NT2/D1 (cell line): ENCODE measurements at places on chromosomes 6 and 20.

- no peak for DNase-seq
These were observed 139.5 kb downstream of the BCAS1 start for GRCh38 chr20:53930651-53931504.

DNA sequence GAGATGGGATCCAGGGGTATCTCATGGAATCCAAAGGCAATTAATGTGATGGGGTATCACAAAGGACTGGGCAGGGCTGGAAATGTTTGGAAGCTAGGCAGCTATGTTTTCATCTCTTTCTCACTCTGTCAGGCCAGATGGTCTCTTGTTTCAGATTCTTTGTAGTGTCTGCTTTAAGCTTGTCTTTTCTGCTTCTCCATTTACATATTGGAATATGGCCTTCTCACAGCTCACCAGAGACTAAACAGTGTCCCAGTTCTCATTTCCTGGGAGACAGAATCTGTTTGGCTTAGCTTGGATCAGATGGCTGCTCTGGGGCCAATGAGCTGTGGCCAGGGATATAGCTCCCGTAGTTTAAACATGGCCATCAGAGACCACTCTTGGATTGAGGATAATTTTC, 78.9 kb downstream of the SLC35F1 start:
- no peak for DNase-seq

- DNase-seq = no peak
These were observed 229.8 kb downstream of the HIVEP2 start for GRCh38 chr6:142714951-142715785.

DNA sequence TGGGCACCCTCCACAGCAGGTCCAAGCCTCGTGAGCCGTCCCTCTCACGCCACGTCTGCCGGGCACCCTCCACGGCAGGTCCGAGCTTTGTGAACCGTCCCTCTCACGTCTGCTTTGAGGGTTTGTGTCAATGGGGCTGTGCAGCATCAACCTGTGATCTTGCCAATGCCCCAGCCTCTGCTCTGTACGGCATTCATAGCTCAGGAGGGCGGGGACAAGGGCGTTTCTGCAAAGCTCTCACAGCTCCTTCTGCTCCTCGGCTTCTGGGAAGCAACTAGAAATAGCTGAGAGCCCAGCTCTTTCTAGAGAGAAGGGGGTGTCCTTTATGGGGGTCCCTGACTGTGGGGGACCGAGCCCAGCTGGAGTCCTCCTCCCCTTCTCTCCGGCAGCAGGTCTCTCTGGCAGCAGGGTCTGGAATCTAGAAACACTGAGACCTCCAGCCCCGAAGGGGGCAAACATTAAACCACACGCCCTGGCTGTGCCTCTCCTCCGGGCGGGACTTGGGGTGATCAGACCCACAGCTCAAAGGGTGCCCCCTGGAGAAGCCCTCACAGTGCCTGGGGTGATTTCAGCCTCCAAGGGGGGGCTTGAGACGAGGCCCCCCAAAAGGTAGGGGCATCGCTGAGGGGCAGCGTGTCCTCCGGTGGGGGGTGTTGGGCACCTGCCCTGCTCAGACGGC, 41.2 kb upstream of the CHRNA4 start:
- DNase-seq = no peak

- DNase-seq = peak; percentile 77
These were observed 93.8 kb downstream of the GMPR start for GRCh38 chr6:16332175-16332542.

DNA sequence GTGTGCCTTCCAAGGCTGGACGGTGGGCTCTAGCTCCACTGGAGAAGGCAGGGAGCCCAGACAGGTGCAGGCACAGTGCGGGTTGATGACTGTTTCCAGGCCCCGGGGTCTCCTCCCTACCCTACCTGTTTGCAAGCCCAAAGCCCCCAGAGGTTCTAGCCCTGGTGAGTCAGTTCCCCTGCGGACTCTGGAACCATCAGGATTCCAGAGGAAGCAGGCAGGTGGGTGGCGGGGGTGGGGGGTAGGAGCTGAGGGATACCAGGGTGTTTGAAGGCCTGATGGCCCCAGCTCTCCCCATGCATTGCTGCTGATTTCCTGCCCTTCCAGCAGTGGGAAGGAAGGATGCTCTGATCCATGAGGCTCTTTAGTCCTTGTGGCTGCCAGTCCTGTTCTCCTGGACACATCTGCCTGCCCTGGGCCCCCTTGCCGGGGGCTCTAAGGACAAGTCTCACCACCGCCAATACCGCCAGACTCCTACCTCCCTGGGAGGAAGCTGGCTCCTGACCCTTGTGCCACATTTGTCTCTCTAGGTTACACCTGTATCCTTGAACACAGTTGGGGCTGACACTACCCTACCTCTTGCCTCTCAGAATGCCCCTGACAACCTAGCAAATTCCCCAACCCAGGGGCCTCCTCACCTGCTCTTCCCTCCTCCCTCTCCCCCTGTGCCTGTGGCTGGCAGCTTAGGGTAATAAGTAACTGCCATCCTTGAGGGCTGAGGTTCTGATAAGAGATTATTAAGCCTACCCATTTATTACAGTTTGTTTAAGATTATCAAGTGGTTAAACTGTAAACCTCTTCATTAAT, 21.7 kb downstream of the KCNK5 start:
- no peak for DNase-seq

GRCh38 chr20:16485401-16485800, 87.8 kb downstream of the KIF16B start:
- DNase-seq = no peak

DNA sequence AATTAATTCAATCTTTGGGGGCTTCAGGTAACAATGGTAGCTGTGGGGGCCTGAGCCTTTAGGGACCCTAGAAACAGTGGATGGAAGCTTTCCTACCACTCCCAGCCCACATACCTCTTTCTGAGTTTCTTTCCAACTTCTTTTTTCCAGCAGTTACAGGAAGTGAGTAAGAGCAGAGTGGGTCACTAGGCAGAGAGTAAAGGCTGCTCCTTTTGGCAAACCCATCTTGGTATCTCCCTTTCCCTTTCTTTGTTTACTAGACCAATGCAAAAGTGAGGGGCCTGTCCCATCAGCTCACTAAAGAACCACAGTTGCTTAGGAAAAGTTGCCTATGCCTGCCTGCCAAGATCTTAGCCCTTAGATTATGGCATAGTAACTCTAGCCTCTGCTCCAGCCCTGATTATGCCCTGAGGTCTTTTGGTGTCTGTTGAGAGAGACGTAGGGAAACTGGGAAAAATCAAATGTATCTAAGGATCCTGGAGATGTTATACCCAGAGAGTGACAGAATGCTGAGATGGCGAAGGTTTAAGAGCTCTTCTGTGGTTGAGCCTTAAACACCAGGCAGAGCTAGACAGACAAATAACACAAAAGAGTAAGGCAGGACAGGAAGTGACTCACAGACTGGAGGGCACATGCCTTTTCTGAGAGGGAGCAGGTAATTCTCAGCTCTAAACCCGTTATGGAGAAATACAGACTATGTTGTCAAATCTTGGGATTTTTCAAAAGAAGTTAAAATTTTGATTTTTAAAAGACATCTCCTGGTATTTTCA, 31.3 kb downstream of the TRMT6 start:
- no peak for DNase-seq

DNA sequence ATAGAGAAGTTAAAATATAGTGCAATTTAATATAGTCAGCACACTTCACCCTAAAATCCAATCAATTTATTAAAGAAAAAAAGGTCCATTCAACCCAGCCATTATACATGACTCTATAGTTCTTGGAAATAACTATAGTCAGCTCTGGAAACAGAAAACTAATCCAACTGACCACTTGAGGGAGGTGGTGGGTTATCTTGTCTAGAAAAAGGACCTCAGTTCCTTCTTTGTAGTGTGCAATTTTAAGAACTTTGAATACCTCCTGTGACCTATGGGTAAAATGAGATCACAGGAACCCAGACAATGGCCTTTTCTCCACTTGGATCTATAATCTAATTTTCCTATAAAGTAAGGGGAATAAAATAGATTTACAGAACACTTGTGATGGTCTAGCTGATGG, 163.6 kb upstream of the CENPW start:
- DNase-seq = no peak

DNA sequence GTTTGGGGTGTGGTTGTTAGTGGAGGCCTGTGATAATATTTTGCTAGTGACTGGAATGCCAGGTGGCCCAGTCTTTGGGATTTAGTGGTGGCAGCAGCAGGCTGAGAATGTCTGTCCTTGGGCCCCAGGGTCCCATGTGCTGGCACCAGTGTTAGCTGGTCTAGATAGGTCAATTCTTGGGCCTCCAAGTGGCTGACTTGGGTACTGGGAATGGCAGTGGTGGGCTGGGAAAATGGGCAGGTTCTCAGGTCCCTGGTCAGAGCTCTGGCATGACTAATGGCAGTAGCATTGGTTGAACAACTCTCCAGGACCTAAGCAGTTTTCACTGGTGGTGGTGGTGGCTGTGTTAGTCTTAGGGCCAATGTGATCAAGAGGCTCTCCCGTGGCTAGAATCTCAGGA, 50.3 kb downstream of the OLIG3 start:
- no peak for DNase-seq

- DNase-seq = no peak
These were observed 14.0 kb downstream of the MAP3K7 start for GRCh38 chr6:90572856-90573255.

DNA sequence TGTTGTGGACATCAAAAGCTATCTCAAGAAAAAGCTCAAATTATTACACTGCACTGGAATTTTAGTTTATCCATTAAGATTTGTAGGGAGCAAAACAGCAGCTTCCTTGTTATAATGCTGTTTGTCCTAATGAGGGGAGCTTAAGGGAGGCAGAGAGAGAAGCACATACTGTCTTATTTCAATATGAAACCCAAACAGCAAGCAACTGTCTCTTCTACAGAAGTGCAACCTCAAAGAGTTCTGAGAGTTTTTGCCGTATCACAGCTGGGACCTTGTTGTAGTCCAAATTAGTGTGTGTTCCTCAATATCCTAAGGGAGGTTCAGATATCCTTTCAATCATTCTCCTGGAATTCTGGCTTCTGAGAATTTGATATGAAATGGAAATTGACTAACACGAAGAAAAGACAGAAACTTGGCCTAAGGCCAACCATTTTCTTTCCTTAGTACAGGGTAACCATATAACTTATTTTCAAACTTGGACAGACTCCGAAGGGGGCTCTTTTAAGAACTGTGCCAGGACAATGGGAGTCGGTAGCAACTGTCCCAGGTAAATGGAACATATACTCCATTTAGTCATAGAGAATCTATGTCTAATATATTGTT, 149.3 kb upstream of the CCN2 start:
- no peak for DNase-seq

GRCh38 chr20:53597030-53597482, 3.4 kb upstream of the ZNF217 start:
- DNase-seq = no peak

DNA sequence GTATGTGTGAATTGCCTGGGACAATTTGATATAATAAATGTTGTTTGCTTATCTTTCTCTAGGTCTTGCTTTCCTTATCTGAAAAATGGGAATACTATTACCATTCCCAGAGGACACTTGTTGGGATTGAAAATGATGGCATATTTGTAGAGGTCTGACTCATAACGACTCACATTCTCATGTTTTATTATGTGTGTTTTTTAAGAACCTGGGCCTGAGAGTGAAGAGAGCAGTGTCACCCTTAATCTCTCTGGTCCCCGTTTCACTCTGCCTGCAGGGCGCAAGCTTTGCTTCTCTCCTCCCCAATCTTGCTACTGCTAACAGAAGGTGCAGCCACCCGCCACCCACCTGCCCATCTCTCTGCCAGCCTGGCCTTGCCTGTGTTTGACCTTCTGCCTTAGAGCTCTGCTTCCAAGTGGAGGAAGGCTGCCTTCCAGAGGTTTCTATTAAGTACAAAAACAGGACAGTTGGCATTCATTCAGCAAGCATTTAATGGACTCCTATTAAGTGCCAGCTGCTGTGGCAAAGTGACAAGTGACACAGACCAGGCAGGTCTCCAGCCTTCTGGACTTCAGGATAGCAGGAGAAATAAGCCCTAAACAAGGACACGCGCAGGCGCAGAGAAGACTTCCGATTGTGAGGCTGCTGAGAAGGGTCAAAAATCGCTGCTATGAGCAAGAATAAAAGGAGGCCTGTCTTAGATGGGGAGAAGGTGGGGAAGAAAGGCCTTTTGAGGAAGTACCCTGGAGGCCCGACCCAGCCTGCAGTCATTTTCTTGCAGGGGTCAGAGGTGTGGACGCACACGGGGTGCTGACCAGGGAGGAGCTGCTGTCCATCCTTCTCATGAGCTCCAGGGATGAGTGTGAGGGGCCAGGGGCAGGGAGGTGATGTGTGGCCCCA, 112.5 kb downstream of the JPH2 start:
- DNase-seq = no peak

DNA sequence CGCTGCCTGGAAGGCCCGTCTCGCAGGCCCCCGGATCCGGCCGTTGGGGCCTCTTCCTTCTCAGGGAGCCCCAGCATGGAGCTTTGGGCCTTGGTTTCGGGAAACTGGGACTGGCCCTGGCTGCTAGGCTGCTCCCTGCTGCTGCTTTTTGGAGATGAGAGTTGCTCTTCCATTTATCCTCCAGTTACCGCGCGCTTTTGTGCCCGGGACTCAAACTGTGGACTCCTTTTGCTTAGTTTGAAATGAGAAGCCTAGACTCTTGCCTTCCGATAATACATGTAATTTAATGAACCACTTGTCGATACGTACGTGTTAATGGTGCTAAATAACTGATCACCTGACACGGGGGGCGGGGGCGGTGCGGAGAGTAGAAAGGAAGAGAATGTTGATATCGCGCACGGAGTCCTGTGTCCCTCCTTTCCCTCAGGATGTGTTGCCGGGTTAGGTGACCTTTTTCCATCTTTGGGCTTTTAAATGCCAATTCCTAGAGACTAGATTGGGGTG, 968 bp downstream of the PHF3 start:
- DNase-seq = no peak

DNA sequence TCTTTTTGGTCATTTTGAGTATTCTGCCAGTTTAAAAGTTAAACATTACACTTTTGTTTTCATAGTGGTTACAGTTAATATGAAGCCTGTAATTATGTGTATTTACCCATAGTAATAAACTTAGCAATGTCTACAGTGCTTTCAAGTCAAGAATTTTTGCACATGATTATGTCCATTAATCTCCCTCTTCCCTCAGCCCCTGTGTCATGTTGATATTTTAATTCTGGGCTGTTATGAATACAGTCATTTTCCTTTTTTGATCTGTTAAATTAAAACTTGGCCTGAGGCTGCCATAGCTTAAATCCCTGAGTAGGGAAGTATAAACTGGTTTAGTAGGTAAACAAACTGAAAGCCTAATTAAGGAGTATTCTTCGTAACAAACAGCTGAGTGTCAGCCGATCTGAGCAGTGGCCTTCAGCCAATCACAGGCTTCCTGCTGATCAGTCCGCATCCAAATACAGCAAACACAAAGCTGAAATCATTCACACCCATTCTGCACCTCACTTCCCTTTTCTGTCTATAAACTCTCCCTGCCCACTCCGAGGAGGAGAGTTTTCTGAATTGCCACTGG, 9.5 kb upstream of the SFT2D1 start:
- no peak for DNase-seq

- peak; percentile 82 for DNase-seq
These were observed at the start of gene PPIL4 for GRCh38 chr6:149545754-149546471. TSS of gene PPIL4 (minus strand) at chr6:149546043. CDS start at chr6:149546005, 38 bp downstream.
